ENCODE measurements at places on chromosomes 11 and 22.
A peak's percentile ranks its signal among the peaks of the same experiment; 100 is the strongest.

GRCh38 chr11:96101146-96101545 is 177.2 kb upstream of the MTMR2 start:
- DNase-seq: no peak

- DNase-seq: no peak
Measured at GRCh38 chr11:11980200-11980599, 28.2 kb downstream of the DKK3 start.

GRCh38 chr11:96215826-96216225 is 127.2 kb downstream of the MAML2 start:
- DNase-seq: no peak

DNA sequence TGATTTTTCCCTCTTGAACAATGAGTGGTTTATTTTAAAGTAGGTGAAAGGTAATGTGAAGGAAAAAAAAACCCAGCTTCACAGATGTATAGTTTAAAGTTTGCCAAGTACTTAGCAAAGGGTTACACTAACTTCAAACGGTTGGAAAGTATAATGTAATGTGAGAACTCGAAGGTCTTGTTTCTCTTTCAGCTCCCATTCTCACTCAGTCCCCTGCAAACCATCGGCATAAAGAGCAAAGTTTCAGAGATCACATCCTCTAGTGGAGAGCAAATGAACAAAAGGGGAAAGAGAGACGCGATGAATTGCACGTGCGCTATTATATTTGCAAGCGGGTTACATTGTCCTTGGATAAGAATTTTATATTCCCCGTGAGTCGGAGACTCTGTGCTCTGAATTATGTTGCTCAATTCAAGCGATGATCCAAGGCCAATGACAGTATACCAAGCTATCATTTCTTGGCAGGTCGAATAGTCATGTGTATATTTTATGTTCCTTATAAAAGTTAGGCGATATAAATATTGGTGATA is 37.6 kb upstream of the BIRC3 start:
- peak; percentile 43 for DNase-seq

DNA sequence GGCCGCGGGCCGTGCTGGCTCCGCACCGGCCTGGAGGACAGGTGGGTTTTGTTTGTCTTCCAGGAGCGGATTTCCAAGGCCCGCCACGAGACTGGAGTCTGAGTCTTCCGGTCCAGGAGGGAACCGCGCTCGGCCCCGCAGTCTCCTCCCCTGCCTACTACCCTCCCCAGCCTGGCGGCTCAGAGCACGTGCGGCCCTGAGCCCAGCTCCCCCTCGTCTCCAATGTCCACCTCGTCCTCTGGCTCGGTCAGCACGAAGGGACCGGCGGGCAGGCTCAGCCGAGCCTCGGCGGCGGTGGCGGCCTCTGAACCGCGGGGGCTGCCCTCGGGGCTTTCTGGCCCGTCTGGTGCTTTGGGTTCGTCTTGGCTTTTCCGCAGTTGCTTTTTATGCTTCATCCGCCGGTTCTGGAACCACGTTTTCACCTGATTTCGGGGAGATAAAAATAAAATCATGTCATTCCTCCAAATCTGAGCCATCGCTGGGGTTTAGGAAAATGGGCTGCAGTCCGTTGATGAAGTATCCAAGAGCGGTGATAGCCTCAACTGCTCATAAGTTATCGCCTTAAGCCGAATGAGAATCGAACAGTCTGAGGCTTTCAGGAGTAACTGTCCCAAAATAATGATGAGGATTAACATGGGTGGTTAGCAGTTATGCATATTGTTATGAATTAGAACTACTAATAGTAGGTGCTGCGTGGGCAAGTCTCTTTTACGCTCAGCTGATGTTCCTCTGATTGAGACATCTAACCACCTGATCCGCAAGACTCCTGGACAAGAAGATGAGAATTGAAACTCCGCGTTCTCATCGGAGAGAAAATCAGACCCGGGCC is 4.0 kb downstream of the BSX start:
- no peak for DNase-seq

DNA sequence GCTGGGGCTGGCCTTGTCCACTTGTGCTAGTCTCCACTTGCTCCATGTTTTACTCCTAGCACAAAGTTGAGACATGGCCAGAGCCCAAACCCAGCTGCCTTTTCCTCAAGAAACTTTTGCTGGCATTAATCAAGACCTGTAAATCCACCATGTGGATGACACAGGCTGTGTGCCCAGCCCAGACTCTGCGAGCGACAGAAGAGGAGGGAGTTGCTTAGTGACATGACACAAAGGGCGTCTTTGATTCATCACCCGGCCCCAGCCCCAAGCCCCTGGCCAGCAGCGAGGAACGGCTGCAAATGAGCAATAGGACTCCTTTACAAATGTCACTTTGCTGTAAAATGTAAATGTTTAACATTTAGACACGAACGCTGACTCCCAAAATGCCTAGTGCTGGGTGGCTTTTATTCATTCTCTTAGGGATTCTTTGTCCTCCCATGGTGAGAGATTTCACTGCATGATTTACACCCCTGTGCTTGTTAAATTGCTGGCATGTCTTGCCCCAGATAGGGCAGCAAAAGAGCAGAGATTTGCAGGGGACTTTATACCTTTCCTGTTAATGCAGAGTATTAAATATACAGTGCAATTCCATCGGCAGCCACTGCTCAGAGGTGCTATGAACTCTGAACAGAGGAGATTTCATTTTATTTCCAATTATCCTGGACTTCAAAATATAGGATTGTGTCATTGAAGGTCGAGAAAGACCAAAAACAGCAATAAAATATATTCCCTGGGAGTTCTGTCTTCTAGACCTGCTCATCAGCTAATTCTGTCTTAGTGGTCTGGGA is 263.6 kb upstream of the NCAM1 start:
- no peak for DNase-seq

DNA sequence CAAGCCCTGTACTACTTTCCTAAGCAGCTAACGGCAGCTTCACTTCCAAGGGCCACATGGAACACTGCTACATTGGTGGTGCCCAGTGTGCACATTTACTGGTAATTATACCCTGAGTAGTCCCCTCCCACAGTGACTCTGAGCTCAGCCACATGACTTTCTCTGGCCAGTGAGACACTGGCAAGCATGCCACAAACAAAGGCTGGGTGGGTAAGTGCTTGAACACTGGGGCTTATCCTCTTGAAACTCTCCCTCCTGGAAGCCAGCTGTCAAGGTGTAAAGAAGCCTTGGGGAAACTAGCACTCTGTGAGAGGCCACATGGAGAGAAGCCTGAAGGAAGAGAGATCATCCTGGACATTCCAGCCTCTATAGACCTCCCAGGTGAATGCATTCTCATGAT is 54.4 kb upstream of the DRD2 start:
- DNase-seq: no peak

GRCh38 chr11:63635762-63636465 is 21.7 kb upstream of the PLAAT3 start:
- DNase-seq: no peak

DNA sequence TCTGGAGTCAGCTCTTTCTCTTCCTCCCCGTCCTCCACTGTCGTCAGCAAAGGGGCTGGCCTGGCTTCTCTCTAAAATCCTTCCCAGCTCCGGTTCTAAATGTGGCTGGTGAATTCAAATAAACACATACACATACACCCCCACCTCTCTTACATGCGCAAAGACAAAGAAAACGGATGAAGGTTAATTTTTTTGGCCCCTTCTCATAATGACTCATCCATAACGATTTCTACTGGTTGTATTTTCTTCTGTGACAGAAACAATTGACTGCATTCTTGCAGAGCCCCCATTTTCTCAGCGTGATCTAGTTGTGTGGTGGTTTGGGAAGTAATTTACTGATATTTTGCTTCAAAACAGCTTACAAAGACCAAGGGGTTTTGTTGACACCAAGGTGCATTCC is 130.0 kb upstream of the NTM start:
- no peak for DNase-seq

DNA sequence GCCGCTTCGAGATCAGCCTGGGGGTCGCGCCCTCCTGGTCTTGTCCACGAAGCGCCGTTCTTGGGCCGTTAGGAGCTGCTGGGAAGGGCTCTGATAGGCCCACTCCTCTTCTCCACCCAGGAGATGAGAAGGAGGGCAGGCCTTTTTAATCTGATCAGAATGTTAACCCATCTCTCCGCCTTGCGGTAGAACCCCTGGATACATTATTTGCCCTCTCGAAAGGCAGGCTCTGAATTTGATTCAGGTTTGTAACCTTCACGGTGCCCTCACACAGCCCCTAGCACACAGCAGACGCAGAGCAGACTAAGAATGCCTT is at the start of gene CCDC83:
CCDC83 (plus strand) TSS at position 43 of the 316 bp plus-strand sequence. CDS start 9,741 bp downstream, outside the sequence.
- DNase-seq: no peak

GRCh38 chr11:30342736-30343166 is 19.8 kb downstream of the ARL14EP start:
- DNase-seq: no peak

DNA sequence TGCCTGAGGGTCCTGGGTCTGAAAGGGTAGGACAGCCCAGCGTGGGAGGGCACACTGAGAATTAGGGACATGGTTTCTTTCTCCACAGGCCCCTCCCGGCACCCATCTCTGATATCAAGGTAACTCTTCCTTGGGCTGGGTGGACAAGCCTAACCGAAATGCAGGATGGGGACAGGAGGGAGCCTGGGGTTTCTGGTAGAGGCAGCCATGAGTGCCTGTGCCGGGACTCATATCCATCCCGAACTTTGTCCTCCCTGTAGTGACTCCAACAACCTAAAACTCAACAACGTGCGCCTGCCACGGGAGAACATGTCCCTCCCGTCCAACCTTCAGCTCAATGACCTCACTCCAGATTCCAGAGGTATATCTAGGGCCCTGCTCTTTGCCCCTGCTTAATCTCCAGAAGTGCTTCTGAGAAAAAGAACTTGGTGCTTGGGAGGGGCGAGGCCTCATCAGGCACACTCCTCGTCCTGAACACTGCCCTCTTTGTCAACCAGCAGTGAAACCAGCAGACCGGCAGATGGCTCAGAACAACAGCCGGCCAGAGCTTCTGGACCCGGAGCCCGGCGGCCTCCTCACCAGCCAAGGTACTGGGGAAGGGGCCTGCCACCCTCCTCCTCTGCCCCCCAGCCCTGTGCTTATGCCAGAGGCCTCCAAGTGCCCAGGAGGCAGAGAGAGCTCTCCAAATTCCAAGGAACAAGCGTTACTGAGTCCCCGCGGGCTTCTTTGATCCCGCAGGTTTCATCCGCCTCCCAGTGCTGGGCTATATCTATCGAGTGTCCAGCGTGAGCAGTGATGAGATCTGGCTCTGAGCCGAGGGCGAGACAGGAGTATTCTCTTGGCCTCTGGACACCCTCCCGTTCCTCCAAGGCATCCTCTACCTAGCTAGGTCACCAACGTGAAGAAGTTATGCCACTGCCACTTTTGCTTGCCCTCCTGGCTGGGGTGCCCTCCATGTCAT is 3.1 kb downstream of the TMEM25 start:
- DNase-seq: no peak

GRCh38 chr11:2123628-2123960 is 15.6 kb downstream of the IGF2 start:
- DNase-seq: no peak

Measured in AG09309 (cell line).